ENCODE measurements at places on chromosomes 6 and 20.
A peak's percentile ranks its signal among the peaks of the same experiment; 100 is the strongest.

DNA sequence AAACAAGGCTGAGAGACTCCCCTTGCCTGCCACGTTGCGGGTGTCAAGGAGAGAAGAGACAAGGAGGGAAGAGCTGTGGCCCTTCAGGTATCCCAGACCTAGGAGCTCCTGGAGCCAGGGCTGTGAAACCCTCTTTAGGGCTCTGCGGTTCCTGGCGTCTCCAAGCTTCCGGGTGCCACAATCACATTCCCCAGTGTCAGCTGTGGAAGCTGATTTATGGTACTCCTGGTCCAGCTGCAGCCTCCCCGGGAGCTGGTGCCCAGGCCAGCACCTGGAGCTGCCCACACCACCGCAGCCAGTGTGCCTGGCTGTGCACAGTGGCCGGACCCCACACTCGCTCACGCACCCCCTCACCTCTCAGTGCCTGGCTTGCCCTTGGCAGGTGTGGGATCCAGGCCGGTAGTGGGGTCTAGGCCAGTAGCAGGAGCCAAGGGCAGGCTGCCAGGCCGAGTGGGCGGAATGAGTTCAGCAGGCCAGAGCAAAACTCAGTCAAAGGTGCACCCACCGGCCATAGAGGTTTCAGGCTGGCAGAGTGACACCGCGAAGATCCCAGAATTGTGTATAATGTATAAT is 58.9 kb upstream of the L3MBTL3 start:
- no peak for DNase-seq

DNA sequence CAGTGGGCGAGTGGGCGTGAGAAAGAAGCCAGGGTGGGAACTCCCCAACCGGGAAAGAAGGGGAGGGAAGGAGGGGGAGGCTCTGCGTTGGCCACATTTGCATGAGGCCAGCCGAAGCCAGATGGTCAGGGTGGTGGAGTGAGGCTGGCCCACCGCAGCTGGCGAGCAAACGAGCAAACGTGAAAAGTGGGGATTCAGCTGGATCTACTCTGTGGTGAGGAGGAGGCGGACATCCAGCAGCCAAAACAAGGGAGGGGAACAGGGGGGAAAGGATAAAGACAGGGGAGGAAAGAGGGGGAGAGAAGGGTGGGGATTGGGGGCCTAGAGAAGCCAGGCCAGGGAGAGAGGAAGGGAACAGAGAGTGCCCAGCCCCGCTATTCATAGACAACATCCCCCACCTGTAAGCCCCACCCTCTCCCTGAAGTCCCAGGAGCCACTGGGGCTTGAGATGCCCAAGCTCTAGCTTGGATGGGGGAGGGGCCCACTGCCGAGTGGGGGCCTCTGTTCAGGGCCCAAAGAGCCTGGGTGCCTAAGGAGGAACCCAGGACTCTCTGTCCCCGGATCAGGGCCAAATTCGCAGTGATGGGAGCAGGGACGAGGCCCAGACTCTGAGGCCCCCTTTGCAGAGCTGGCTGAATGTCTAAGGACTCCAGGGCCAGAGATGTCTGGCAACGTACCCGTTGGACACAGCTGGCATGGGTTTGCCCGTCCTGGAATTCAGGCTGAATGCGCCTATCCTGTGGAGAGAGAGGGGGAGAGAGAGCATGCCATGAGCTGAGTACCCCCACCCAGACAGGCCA is 45.1 kb downstream of the CPNE5 start:
- DNase-seq: no peak

DNA sequence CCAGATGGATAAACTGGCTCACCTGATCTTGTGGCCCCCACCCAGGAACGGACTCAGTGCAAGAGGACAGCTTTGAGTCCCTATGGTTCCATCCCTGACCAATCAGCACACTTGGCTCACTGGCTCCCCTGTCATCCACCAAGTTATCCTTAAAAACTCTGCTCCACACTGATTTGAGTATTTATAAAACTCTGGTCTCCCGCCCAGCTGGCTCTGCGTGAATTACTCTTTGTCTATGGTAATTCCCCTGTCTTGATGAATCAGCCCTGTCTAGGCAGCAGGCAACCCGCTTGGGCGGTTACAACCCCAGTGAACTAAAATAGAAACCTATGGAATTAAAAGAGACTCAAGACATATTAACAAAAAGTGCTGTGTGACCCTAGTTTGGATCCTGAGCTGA is 38.1 kb upstream of the CD83 start:
- DNase-seq: no peak

DNA sequence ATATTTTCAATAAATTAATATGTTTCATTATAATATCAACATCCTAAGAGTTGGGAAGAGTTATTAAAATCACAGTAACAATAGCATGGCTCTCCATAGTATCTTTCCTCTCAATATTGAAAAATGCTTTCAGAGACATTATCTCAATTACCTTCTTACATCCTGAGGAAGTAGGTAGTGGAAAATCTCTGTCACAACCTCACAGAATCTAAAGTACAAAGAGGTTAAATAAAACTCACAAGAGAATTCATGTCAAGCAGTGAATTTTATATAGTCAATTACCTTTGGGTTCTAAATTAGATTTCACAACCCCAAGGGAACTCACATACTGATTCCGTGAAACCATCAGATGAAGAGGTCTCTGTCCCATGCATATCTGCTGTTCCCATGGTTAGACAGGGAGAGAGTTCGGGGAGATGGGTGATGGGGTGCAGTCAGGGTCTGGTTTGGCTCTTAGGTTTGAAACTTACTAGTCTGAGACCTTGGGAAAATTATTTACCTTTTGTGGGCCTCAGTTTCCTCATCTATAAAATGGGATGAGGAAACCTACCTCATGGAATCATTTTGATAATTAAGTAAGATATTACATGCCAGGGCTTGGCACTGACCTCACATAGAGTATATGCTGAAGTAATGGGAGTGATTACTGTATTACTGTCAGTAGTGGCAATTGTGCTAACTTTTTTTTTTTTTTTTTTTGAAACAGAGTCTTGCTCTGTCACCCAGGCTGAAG is 74.0 kb upstream of the SNX9 start:
- no peak for DNase-seq

DNA sequence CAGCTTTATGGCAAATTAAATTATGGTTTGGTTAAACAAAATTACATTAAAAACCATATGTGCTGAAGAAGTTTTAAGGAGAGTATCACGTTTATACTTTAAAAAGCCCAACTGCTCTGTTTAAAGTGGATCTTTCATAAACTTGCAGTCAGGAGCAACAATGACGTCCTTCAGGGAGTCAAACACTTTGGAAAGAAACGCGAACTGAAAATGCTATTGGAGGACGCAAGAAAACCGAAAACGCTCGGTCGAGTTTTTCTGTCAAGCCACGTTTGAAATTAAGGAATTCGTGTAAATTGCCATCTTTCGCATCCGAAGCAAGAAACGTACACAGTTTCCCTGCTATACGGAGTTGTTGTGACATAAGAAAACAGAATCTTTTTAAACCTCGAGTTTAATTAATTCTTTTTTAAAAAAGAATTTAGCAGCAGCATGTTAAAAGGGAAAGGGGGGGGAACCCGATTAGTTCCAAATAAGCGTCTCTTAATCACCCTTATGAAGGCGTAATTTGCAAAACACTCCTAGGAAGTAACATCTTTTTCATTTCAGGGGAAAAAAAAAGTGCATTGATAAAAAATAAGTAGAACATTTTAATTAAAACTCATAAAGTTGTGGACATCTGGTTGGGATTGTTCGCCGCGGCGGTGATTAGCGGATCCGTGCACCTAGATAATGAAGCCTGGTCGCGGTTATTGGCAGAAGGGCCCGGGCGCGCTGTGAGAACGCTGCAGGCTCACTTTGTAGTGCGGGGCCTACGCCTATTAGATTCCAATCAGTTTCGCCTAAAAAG is 295.4 kb downstream of the TFAP2C start:
- no peak for DNase-seq

GRCh38 chr6:56231827-56232226 is 15.6 kb downstream of the COL21A1 start:
- DNase-seq: no peak

DNA sequence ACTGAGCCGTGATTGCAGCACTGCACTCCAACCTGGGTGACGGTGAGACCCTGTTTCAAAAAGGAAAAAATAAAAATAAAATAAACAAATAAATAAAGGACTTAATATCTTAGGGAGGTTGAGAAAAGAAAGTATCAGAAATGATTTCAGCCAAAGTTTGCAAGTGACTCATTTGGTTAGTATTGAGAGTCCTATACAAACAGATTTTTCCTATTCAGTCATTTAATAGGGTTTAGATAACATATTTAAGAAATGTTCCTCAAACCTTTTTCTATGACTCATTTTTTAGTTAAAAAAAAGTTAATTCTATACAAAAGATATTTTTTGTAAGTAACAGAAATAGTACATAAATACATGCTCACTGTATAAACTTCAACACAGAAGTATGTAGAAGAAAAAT is 235.1 kb downstream of the GJA1 start:
- DNase-seq: no peak

GRCh38 chr20:8658103-8658502 is 410.8 kb upstream of the PLCB4 start:
- DNase-seq: no peak

DNA sequence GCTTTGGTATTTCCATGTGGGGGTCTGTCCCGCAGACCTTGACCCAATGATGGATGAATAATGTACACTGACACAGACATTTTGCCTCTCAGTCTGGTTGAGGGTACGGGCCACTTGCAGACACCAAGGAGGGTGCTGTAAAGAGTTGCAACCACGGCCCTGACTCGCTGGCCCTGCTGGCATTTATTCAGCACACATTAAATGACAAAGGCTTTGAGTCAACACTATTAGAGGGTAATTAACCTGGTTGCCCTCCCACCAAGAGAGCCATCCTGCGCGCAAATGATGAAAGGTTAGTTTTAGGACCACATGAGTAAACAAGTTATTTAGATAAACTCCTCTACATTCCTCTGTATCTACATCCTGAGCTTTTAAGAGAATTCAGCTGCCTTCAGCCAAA is 308.9 kb upstream of the MMS22L start:
- no peak for DNase-seq

DNA sequence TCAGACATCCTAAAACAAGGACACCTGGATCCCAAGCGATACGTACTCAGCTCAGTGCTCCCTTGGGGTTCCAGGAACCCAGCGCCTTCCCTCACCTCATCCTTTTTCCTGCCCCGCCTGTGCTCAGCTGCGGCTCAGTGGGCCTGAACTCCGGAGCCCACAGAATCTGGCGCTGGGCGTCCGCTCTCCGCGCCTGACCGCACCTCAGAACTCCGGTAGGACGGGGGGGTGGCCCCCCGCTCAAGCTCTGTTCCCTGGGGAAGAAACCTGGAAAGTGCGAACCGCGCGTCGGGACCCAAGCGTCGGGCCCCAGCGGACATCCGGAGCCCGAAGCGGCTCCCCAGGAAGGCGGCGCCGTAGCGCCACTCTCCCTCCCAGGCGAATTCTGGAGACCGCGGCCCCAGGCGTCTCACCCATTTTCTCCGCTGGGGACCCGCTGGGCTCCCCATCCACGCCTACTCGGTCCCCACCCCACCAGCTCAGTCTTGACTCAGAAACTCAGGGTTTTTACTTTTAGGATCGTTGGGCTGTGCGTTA is 336 bp upstream of the LY6G5C start:
- DNase-seq: peak; percentile 81

DNA sequence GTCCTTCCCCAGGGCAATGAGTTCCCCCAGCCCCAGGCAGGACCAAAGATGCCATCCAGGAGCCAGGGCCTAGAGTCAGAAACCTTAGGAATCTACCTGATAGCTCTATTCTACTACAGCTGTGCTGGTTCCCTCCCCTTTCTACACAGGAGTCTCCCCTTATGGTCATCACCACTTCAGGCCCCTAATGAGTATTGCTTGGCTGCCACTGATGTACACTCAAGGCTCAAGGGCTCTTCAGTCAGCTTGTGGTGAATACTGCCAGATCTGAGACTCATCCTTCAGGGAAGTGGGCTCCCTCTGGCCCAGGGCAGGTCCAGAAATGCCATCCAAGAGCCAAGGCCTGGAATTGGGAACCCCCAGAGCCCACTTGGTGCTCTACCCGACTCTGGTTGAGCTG is 248.6 kb downstream of the ALDH8A1 start:
- DNase-seq: no peak

DNA sequence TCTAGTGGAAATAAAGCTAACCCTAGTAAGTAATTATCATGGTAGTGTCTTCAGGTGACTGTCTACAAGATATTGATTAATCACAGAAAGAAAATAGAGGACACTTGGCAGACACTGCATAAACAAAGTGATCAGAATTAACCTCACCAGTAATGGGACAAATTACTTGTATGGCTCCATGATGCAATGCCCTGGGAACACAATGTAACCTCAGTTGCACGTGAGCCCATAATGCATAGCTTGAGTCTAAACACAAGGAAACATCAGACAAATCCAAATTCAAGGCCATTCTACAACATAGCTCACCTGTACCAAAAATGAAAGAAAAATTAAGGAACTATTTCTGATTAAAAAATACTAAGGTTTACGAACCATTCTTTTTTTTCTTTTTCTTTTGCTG is 92.4 kb upstream of the SSTR4 start:
- no peak for DNase-seq

GRCh38 chr6:1364791-1365190 is 24.6 kb upstream of the FOXF2 start:
- DNase-seq: no peak

GRCh38 chr6:95687839-95688238 is 110.5 kb downstream of the MANEA start:
- no peak for DNase-seq

DNA sequence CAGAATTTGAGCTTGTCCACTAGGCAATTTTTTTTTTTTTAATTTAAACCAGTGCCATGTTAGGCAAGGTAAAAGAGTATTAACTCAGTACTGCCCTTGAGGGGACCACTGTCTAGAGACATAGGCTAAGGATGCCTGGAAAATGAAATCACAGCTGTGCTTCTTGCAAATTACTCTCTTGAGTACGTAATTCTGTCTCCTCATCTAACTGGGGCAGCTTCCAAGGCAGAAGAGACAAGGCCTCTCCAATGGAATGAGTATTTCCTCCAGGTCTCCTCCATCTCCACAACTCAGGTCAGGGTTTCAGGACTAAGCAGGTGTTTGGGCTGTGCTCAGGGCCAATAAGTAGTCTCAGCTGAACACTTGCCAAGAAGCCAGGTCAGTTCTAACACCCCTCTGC is 33.8 kb upstream of the MRPS10 start:
- no peak for DNase-seq

GRCh38 chr6:69018906-69019305 is 383.8 kb downstream of the ADGRB3 start:
- DNase-seq: no peak

DNA sequence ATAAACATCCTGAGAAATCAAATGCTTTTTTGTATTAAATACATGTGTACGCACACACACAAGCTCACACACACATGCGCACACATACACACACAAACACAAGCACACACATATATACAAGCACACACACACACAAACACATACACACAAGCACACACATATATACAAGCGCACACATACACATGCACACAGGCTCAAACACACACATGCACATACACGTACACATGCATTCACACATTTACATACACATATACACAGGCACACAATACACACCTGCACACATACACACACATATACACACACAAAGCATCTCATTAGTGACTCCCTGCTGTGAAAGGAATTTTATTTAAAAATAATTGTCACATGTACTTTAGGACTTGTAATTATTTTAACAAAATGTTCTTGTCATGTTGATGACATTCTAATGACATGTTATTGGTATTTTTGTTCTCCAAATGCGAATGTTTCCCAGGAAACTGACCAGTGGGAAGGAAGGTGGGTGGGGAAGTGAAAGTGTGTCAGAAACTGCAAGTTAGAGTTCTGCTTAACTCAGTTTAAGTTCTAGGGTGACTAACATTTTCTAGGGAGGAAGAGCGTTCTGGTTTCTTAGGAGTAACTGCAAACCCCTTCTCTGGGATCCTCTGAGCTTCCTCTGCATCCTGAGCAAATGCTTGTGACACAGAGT is 113.9 kb upstream of the ZNF217 start:
- DNase-seq: no peak

- no peak for DNase-seq
These were observed 219.2 kb upstream of the SGK1 start for GRCh38 chr6:134537146-134537555.
